Activated effector memory CD4-positive, alpha-beta T cell treated with anti-CD3 and anti-CD28 coated beads, Interleukin-2, amount 50 U/mL, for 16 hours (primary cell): ENCODE measurements at places on chromosomes 2 and 18.

DNA sequence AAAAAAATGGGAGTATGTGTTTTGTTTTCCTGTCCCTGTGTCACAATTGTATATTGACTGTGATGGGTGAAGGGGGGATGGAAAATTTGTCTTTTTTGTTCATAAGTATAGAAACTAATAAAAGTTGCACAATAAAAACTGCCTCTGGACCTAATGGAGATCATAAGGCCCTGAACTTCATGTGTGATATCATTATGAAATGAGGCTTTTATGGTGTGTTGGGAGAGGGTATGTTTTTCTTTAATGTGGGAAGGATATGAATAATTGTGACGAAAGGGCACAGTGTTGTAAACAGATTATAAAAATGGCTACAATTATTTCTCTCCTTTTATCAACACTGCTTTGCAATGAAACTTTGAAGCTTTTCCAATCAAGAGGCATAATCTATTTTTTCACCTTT lies 1889.3 kb upstream of the CELF4 start:
- no peak for DNase-seq

GRCh38 chr2:226795281-226796011 lies 4.2 kb downstream of the IRS1 start:
- no peak for DNase-seq

GRCh38 chr2:184577056-184577455 lies 21.3 kb upstream of the ZNF804A start:
- no peak for DNase-seq

DNA sequence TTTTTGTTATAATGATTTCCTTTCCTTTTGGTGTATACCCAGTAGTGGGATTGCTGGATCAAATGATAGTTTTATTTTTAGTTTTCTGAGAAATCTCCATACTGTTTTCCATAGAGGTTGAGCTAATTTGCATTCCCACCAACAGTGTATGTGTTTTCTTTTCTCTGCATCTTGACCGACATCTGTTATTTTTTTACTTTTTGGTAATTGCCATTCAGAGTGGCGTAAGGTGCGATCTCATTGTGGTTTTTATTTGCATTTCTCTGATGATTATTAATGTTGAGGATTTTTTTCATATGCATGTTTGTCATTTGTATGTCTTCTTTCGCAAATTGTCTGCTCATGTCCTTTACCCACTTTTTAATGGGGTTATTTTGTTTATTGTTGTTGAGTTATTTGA lies 58.1 kb downstream of the ARHGAP25 start:
- DNase-seq = no peak

- DNase-seq = no peak
These were observed 798.9 kb upstream of the SALL3 start for GRCh38 chr18:78180741-78181140.

DNA sequence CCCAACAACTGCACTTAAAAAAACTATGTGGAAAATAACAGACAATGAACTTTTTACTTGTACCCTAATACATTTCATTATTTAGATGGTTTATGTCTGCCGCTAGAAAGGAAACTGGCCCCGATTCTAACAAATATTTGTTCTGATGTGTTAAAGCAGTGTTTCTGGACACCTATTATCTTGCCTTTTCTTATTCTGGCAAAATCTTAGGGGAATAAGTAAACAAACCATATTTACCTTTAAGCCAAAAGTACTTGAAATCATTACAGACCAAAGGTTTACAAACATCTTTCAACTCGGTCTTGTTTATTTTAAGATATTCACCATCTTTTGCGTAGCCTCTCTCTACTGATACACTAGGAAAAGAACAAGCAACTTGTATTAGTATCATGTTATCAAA lies 11.8 kb upstream of the DLX1 start:
- no peak for DNase-seq

- no peak for DNase-seq
These were observed 294.3 kb upstream of the KCNH7 start for GRCh38 chr2:163132850-163133249.

GRCh38 chr18:73908323-73908722 lies 239.3 kb downstream of the FBXO15 start:
- no peak for DNase-seq

- no peak for DNase-seq
These were observed 70.8 kb downstream of the RAPGEF4 start for GRCh38 chr2:172806493-172806892.

DNA sequence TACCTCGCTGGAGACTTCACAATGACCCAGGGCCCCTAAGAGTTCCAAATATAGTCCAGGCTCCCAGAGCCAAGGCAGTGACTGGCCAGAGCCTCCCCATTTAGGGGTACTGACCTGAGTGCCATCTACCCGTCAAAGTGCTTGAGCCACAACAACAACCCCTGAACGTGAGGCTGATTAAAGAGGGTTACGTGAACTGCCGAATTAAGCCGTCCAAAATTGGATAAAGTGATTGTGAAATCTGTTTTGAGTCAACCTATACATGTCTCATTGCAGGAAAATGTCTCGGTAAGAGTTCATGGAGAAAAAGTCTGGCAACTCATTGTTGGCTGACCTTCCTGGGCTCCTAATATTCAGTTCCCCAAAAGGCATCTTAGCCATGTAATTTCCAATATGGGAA lies 116.3 kb downstream of the TTC32 start:
- no peak for DNase-seq

GRCh38 chr2:131673400-131674173 lies 145.9 kb downstream of the CCDC74A start:
- DNase-seq = peak; percentile 87

DNA sequence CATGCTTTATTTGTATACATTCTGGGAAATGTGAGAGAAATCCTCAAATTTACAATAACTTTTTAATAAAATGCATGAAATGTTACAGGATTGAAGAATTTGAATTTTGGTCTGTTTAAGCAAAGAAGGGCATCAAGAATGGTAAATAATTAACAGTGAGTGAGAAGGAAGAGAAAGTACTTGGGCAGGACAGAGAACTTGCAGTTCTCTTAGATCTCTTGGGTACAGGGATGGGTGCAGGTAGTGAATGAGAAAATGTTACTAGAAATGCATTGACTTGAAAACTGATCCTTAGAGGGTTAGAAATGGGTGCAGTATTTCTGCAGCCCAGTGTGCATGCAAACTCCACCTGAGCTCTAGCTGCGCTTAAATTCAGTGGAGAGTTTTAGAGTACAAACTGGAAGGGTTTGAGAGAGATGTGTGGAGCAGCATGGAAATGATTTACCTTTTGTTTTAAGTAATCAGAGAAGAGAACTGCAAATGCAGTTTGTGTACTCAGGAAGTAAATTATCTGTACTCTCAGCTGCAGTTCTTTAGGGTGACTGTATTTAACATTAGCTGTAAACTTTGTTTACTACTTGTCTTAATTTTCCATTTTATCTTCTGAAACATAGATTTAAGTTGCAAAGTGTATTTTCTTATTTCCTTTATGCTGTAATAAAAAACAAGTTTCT lies 51.0 kb upstream of the RAB27B start:
- DNase-seq = no peak

DNA sequence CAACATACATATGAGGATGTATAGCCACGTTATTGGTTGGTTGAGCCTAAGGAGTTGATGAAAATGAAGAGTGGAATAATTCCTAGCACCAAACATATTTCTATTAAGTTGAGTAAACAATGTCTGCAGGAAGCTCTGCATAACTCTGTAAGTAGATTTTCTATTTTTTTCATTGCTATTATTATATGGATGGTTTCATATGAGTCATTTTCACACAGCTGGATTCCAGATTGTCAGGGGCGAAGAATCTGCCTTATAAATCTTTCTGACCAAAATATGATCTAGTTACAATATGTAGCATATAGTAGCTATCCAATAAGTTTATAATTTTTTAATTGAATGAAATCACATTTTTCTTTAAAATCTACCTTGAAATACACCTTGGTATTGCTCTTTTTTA lies 468.0 kb upstream of the PKDCC start:
- no peak for DNase-seq

- no peak for DNase-seq
These were observed 29.3 kb downstream of the COX7A2L start for GRCh38 chr2:42331569-42332284.

GRCh38 chr2:10439185-10439879 lies 8.8 kb downstream of the ODC1 start:
- no peak for DNase-seq

DNA sequence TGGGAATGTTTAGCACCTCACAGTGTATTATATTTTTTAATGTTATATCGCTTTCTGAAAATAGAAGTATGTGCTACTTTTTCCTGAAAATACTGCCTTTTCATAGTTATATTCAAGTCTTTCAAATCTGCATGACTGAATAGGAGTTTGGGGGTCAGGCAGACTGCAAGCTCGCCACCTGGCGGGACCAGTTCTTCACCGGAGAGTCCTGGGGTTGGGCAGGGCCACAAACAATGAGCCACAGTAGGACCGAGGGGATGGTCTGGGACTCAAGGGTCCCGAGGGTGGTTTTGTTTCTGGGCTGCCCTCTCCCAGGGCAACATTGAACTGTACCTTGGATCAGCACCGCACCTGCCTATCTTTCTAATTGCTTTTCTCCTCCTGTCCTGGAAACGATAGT lies 70.6 kb downstream of the VWA3B start:
- DNase-seq = no peak

DNA sequence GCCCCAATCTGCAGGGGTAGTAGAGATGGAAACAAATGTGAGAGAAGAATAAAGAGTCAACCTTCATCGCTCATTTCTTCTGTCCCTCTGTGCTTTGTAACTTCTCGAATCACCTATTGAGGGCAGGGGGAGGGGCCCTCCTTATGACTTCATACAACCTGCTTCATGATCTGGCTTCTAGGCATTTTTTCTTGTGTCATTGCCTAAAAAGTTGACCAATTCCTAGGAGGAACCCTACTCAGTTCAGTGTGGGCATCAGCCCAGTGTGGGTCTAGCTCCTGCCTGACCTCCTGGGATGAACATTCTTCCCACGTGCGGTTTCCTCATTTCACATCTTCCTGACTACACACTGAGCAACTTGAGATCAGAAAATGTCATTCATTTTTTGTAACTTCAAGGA lies 46.3 kb upstream of the CREB1 start:
- DNase-seq = no peak

DNA sequence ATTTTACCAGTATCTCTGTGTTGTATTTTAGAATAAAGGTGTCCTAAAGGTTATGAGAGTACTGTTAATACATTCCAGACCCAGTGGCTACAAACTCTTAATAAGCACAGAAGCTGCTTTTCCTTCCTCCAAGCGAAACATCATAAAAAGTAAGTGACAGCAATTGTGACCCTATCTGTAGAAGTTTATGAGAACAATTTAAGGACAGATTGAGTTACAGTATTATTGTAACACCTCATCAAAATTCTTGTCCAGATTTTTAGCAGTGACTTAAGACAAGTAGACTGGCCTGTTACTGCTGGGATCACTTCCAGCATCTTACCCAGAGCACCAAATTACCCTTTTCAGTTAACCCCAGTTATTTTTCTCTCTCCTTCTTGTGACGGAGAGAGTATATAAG lies 154.6 kb downstream of the ERBB4 start:
- DNase-seq = no peak

DNA sequence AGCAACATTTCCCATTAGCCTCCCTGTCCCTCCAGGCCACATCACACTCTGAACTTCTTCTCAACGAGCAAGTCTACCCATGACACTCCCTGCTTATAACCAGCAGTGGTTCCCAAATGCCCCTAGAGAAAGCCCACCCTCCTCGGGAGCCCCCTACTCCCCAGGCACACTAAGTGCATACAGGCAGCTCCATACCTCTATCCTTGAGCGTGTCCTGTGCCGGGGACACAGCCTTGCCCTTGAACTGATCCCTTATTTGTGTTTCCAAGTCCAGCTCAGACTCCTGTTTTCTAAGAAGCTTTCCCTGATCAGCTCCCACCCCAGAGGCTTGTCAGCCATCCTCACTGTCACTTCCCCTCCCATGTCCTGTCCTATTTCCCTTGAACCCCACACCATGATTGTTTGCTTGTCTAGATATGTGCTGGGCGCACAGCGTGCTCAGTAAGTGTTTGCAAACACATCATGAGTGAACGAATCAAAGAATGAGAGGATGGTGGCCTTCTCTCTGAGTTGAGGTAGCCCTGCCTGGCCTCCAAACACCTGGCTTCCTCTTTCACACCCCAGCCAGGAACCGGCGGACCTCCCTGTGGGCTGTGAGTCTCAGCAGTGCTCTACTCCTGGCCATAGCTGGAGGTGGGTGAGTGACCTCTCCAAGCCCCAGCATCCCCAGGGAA lies 2.1 kb downstream of the TEX51 start:
- peak; percentile 8 for DNase-seq

- DNase-seq = no peak
These were observed 117.8 kb downstream of the CTIF start for GRCh38 chr18:48656582-48656981.
